OCI-LY7 (cell line): ENCODE measurements at places on chromosomes 2 and 18. TPM values are rescaled to one million over a fixed set of nuclear protein-coding genes. Genes with fewer than 3 reads are reported as not detected.

REG1B gene
- not detected in 2 replicates for total RNA-seq

SULT1C2 gene
- not detected in 2 replicates for total RNA-seq

ALK gene
- not detected in 2 replicates for total RNA-seq

GALNT14 gene
- 20.1 and 25.6 TPM in 2 replicates for total RNA-seq

XPO1 gene
- 287 and 303 TPM in 2 replicates for total RNA-seq
